ENCODE measurements at places on chromosomes 3 and 15. TPM values are rescaled to one million over a fixed set of nuclear protein-coding genes. Genes with fewer than 3 reads are reported as not detected.
A peak's percentile ranks its signal among the peaks of the same experiment; 100 is the strongest.

DNA sequence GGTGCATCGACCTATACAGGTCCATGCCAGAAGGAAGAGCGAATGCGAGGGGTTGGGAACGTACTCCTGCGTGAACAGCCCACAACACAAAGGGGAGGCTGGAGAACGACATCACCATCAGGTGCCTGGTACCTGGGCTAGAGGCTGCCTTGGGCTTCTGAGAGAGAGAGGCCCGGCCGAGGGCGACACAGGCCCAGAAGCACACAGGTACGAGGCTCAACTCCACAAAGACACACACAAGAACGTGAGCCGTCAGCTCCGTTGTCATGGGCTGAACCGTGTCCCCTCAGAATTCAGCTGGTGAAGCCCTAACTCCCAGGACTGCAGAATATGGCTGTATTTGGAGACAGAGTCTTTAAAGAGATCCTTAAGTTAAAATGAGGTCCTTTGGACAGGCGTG lies 134.3 kb downstream of the ATP10A start:
- H3K4me1 ChIP-seq = no peaks in the 10 kb centered on the region
- DNase-seq = no peak
- no peaks in the 10 kb centered on the region for H3K36me3 ChIP-seq
- no peak overlapping the region for H3K27ac ChIP-seq
- no peak overlapping the region for H3K4me3 ChIP-seq

DNA sequence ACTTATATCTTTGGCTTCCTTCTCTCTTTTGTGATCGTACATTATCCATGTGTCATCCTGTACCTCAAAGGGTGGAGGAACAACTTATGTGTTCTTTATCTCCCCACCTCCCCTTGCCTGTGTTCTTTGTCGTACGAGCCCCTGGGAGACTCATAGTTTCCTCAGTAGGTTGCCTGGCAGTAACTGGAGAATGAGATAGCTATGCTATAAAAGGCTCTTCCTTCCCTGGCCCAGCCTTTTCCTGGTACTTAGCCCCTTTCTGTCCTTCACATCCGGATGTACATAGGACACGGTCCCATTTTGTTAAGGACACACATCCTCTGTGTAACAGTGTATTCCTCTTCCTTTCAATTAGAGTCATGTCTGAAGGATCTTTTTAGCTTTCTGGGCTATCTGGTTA lies 32.1 kb downstream of the PLCL2 start:
- no peak overlapping the region for H3K4me3 ChIP-seq
- no peaks in the 10 kb centered on the region for H3K27me3 ChIP-seq
- no peaks in the 10 kb centered on the region for H3K36me3 ChIP-seq
- peak overlapping the region; percentile 19 for H3K27ac ChIP-seq
- H3K4me1 ChIP-seq = peaks cover 19% of the 10 kb centered on the region

GRCh38 chr3:105423397-105423796 lies 56.7 kb downstream of the ALCAM start:
- no peak for DNase-seq
- no peak overlapping the region for H3K4me3 ChIP-seq
- no peaks in the 10 kb centered on the region for H3K27me3 ChIP-seq
- H3K27ac ChIP-seq = no peak overlapping the region
- no peaks in the 10 kb centered on the region for H3K36me3 ChIP-seq

- no peak for DNase-seq
- no peak within 1 kb of the TSS for H3K4me3 ChIP-seq
- H3K27ac ChIP-seq = no peak within 1 kb of the TSS
These were observed at the start of gene TMEM212 for GRCh38 chr3:171842864-171843518. TSS of gene TMEM212 (plus strand) at chr3:171843349. CDS start at chr3:171843384, 35 bp downstream.

- no peak for DNase-seq
- H3K36me3 ChIP-seq = no peaks in the 10 kb centered on the region
- no peak overlapping the region for H3K27ac ChIP-seq
- no peak overlapping the region for H3K4me3 ChIP-seq
- no peaks in the 10 kb centered on the region for H3K4me1 ChIP-seq
- no peaks in the 10 kb centered on the region for H3K27me3 ChIP-seq
These were observed 641.4 kb upstream of the CBLB start for GRCh38 chr3:106510206-106510605.

- no peaks in the 10 kb centered on the region for H3K27me3 ChIP-seq
- H3K4me3 ChIP-seq = no peak overlapping the region
- H3K36me3 ChIP-seq = no peaks in the 10 kb centered on the region
- H3K4me1 ChIP-seq = peaks cover 15% of the 10 kb centered on the region
These were observed 7.3 kb upstream of the LEKR1 start for GRCh38 chr3:156818890-156819289.

GRCh38 chr3:34073111-34073510 lies 274.7 kb downstream of the PDCD6IP start:
- no peaks in the 10 kb centered on the region for H3K27me3 ChIP-seq
- H3K27ac ChIP-seq = no peak overlapping the region
- H3K4me1 ChIP-seq = no peaks in the 10 kb centered on the region
- no peak overlapping the region for H3K4me3 ChIP-seq
- DNase-seq = no peak
- H3K36me3 ChIP-seq = no peaks in the 10 kb centered on the region

- no peak overlapping the region for H3K27ac ChIP-seq
- H3K27me3 ChIP-seq = peaks cover 9% of the 10 kb centered on the region
- H3K36me3 ChIP-seq = no peaks in the 10 kb centered on the region
- no peak overlapping the region for H3K4me3 ChIP-seq
These were observed 132.2 kb upstream of the BNIP2 start for GRCh38 chr15:59821286-59821685.

DNA sequence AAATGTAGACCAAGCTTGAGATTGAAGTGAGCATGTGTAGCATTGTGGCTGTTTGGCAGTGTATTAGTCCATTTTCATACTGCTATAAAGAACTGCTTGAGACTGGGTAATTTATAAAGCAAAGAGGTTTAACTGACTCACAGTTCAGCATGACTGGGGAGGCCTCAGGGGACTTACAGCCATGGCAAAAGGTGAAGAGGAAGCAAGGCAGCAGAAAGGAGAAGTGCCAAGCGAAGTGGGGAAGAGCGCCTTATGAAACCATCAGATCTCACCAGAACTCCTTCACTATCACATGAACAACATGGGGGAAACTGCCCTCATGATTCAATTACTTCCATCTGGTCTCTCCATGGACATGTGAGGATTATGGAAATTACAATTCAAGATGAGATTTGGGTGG lies 8.6 kb upstream of the CERS3 start:
- no peak overlapping the region for H3K4me3 ChIP-seq
- no peaks in the 10 kb centered on the region for H3K4me1 ChIP-seq
- no peaks in the 10 kb centered on the region for H3K27me3 ChIP-seq

DNA sequence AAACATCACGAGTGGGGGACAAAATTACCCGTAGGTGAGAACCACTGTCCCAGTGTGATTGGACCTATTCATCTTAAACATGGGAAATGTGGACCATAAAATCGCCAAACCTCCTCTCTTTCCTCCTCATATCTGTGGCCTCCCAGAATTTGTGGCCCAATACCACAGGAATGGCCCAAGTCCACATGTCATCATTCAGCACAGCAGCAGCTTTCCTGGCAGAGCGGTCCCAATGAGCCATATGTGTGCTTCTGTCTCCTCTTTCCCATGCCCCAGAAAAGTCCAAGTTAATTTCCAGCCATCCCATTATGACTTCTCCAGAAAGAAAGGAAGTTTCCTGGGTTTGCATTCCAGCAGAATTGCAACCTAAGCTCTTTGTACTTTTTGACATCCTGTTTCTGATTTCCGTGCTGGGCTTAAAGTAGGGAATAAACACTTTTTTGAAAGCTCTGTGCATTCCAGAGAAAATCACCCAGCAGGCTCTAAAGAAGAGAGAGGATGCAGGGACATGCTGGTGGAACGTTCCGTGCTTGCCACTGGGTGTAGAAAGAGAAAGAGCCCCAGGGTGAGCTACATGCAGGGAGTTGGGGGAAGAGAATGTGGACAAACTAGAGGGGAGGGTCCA lies 259.4 kb upstream of the PROK2 start:
- H3K4me3 ChIP-seq = no peak overlapping the region
- peaks cover 5% of the 10 kb centered on the region for H3K4me1 ChIP-seq
- peaks cover 10% of the 10 kb centered on the region for H3K27me3 ChIP-seq
- H3K27ac ChIP-seq = no peak overlapping the region
- no peak for DNase-seq

DNA sequence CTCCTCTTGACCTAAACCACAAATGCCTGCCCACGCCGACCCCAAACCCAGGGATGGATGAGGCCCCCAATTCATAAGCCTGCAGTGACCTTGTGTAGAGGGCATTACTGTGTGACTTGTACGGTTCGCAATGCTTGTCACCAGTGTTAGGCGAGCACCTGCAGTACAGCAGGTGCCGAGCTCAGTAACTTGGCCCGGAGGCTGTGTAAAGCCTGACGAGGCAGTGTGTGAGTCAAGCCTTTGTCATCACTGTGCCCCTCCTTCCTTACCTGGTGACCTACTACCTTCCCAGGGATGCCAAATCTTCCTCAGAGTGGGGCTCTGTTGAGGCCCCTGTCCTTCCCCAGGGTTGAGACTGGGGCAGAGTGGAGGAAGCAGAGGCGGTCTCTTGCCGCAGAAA lies 37.2 kb upstream of the TMEM115 start:
- peaks cover 4% of the 10 kb centered on the region for H3K4me1 ChIP-seq
- H3K27ac ChIP-seq = no peak overlapping the region
- no peak overlapping the region for H3K4me3 ChIP-seq
- no peak for DNase-seq
- H3K27me3 ChIP-seq = no peaks in the 10 kb centered on the region
- H3K36me3 ChIP-seq = no peaks in the 10 kb centered on the region

DNA sequence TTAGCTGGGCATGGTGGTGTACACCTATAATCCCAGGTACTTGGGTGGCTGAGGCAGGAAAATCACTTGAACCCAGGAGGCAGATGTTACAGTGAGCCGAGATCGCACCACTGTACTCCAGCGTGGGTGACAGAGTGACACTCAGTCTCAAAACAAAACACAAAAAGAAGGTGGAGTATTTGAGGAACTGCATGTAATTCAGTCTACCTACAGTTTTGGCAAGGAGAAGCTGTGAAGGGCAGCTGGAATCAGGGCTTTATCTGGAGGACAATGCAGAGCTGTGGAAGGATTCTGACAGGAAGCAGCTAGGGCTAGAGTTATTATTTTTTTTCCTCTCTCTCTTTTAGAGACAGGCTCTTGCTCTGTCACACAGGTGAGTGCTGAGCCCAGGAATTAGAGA lies 6.8 kb downstream of the H1-8 start:
- DNase-seq = no peak
- no peak overlapping the region for H3K27ac ChIP-seq
- H3K36me3 ChIP-seq = no peaks in the 10 kb centered on the region
- no peaks in the 10 kb centered on the region for H3K4me1 ChIP-seq
- H3K27me3 ChIP-seq = no peaks in the 10 kb centered on the region
- no peak overlapping the region for H3K4me3 ChIP-seq

- no peaks in the 10 kb centered on the region for H3K27me3 ChIP-seq
- no peaks in the 10 kb centered on the region for H3K36me3 ChIP-seq
- H3K27ac ChIP-seq = no peak overlapping the region
- H3K4me3 ChIP-seq = no peak overlapping the region
- H3K4me1 ChIP-seq = peaks cover 4% of the 10 kb centered on the region
These were observed 2.7 kb upstream of the GOLGB1 start for GRCh38 chr3:121752261-121752660.

DNA sequence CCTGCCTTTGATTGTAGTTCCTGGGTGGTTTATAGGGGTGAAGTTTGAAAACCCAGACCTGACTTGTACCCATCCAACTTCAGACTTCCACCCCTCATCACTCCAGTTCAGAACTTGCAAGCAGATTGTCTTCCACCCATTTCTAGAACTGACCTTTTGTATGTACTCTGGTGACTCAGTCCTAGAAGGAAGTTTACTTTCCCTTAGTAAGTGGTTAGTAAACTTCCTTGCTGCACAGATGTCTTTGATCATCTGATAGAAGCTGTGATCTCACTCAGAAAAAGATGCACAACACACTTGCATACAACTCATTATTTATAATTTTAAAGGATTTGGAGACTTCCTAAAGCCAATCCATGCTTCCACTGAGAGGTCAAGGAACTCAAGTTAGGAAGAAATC lies 368.0 kb downstream of the MFSD1 start:
- no peak overlapping the region for H3K4me3 ChIP-seq
- H3K4me1 ChIP-seq = no peaks in the 10 kb centered on the region
- no peak overlapping the region for H3K27ac ChIP-seq
- no peaks in the 10 kb centered on the region for H3K27me3 ChIP-seq

- H3K4me3 ChIP-seq = no peak overlapping the region
- H3K27me3 ChIP-seq = no peaks in the 10 kb centered on the region
These were observed 31.4 kb upstream of the MGLL start for GRCh38 chr3:127853681-127854080.

GRCh38 chr15:93110502-93111040 lies 21.6 kb upstream of the RGMA start:
- H3K4me1 ChIP-seq = no peaks in the 10 kb centered on the region
- H3K36me3 ChIP-seq = no peaks in the 10 kb centered on the region
- H3K27me3 ChIP-seq = peaks cover 31% of the 10 kb centered on the region
- no peak overlapping the region for H3K4me3 ChIP-seq

- H3K4me1 ChIP-seq = no peaks in the 10 kb centered on the region
- H3K4me3 ChIP-seq = no peak overlapping the region
- no peak overlapping the region for H3K27ac ChIP-seq
- DNase-seq = no peak
- H3K27me3 ChIP-seq = no peaks in the 10 kb centered on the region
These were observed 46.1 kb downstream of the BTD start for GRCh38 chr3:15647611-15648167.

- no peak for DNase-seq
- no peaks in the 10 kb centered on the region for H3K27me3 ChIP-seq
- no peaks in the 10 kb centered on the region for H3K36me3 ChIP-seq
- no peak overlapping the region for H3K4me3 ChIP-seq
These were observed 321.6 kb upstream of the EPHA3 start for GRCh38 chr3:88785841-88786240.

The PLD1 gene
- 87.6 TPM for polyA plus RNA-seq

DNA sequence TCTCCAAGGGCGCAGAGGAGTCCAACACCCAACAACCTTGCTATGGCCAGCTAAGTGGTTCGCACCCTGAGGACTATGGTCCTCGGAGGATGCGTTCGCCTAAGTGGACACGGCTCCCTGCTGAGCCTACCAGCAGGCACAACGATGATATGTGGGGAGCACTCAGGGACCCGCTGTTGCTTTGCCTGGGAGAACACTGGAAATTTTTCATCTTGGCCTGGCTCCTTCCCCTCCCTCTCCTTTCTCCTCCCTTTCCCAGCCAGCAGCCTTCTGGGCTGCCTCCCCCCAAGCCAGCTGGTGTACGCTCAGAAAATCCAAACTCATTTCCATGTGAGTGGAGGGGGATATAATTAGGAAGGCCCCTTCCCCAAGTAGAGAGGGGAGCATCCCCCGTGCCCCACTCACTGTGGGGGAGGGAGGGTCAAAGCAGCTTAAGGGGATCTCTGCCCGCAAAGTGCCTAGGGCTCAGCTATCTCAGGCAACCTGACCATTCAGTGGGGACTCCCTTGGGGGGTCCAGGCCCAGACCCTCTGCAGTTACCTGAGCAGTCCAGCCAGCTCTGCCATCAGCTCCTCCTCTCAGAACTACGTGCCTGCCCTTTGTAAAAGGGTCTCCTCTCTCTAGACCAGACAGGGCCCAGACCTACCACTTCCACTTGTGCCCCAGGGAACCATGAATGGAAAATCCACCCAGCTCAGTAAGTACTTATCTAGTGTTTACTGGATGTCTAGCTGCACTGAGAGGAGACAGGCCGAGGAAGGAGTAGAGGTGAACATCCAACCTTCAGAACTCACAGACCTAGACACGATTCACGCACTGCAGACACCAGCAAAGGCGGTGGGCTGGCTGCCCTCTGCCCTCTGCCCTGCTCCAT lies 742 bp upstream of the SEMA7A start:
- no peak for DNase-seq
- H3K4me3 ChIP-seq = peak overlapping the region; percentile 51
- peaks cover 6% of the 10 kb centered on the region for H3K4me1 ChIP-seq
- H3K36me3 ChIP-seq = no peaks in the 10 kb centered on the region
- peak overlapping the region; percentile 44 for H3K27ac ChIP-seq
- peaks cover 36% of the 10 kb centered on the region for H3K27me3 ChIP-seq
